NCI-H1417 treated with DMSO at 0.1 percent for 48 hours (cell line): ENCODE measurements at places on chromosomes 5 and 9.

- no peak for DNase-seq
Measured at GRCh38 chr5:100788417-100788816, 114.7 kb downstream of the ST8SIA4 start.

- no peak for DNase-seq
Measured at GRCh38 chr5:68465133-68465532, 249.6 kb downstream of the PIK3R1 start.

- DNase-seq = no peak
Measured at GRCh38 chr9:126694206-126695081, 80.7 kb downstream of the LMX1B start.

DNA sequence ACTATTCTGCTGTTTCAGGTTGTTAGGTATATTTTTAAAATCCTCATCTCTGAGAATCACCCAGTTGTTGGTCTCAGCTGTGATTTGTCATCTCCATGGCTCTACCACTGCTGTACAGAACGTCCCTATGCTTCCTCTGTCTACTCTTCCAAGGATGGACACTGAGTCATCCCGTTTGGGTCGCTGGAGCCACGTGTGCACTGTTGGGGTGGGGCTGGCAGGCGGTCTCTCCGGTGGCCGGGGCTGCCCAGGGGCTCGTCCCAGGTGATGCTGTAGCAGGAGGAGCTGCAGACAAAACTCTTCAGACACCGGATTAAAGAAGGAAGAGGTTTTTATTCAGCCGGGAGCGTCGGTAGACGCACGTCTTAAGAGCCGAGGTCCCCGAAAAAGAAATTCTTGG lies 16.9 kb downstream of the LCN9 start:
- DNase-seq = no peak

- no peak for DNase-seq
Measured at GRCh38 chr5:113518884-113519283, 5.4 kb downstream of the YTHDC2 start.

DNA sequence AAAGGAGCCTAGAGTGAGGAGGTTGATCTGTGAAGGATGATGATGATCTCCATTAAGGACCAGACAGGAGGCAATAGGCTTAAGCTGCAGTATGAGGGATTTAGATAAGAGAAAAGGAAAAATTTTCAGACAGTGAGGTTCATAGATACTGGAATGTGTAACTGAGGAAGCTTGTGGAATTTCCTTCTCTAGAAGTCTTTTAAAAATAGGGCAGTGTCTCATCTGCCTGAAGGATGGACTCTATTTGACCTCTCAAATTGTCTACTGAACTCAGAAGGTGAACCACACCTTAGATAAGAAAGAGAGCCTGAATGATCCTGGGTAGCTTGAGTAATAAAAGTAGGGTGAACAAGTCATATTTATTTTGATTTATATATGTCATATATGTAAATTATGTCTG lies 148.2 kb upstream of the CDKN2B start:
- DNase-seq = no peak

GRCh38 chr5:123582550-123583285 lies 70.7 kb downstream of the CSNK1G3 start:
- no peak for DNase-seq

DNA sequence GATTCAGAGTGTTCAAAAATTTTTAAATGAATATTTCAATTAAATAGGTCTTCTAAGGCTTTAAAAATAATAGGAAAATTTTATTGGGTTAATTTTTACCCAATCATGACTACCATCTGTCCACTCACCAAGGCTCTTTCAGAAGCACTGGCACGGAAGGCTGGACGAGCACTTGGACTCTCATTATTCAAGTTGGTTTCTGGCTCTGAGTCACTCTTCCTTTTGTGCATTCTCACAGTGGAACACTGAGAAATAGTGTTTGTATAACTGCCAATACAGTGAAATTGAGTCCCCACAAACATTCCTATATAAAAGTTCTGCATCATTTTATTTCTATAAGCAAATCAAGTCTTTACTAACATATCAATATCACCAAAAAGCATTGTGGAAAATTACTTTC lies 1149.0 kb downstream of the EFNA5 start:
- DNase-seq = no peak

GRCh38 chr9:33408087-33408486 lies 5.7 kb upstream of the AQP7 start:
- no peak for DNase-seq

DNA sequence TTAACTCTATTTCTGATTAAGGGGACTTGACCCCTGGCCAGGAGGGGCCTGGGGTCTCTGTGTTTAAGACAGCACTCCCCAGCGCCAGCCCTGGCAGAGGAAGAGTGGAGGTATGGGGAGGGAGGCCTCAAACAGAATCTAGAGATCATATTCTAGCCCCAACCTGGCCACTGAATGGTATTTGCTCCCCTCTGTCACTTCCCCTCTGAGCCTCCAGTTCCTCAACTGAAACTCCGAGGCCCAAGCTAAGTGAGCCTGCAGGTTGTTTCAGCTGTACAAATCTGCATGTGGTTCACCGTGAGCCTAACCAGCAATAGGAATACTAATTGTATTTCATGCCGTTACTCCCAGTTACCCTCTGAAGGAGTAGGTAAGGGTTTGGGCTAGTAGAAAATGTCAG lies 36.0 kb downstream of the ANP32B start:
- no peak for DNase-seq

DNA sequence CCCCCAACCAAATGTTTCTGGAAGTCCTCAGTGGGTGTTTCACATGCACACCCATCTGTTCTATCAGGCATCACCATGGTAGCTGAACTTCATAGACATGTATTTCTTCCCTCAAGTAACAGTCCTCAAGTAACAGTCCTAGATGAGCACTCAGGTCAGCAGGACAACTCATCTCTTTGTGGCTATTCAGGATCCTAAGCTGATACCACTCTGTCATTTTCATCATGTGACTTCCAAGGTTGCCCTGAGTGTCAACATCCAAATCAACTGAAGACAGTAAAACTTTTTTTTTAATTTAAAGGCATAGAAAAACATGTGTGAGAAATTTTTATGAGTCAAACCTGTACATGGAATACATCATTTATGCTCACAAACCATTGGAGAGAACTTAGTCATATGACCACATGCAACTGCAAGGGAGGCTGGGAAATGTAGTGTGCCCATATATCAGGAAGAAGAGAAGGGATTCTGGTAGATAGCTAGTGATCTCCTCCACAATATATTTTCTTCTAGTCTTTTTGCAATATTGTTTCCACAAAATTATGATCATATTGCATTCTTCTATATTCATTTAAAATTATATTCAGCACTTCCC lies 64.2 kb upstream of the FST start:
- DNase-seq = no peak

- no peak for DNase-seq
Measured at GRCh38 chr5:82817897-82818676, 259.1 kb downstream of the TMEM167A start.

GRCh38 chr5:181121675-181122561 lies 9.1 kb downstream of the OR2V1 start:
- no peak for DNase-seq
